ENCODE measurements at places on chromosomes 6 and 20. TPM values are rescaled to one million over a fixed set of nuclear protein-coding genes. Genes with fewer than 3 reads are reported as not detected.

The BANF2 gene
- not detected for polyA plus RNA-seq

The HLA-DQB2 gene
- polyA plus RNA-seq = not detected

The CLPSL1 gene
- polyA plus RNA-seq = not detected

The CCN5 gene
- polyA plus RNA-seq = 137 TPM

The CD40 gene
- polyA plus RNA-seq = 8.6 TPM

The NMBR gene
- polyA plus RNA-seq = not detected

The COL21A1 gene
- polyA plus RNA-seq = 67.0 TPM

The LY6G6D gene
- polyA plus RNA-seq = not detected

The SLC22A16 gene
- 0.38 TPM for polyA plus RNA-seq

The PLG gene
- not detected for polyA plus RNA-seq

The SLC25A27 gene
- 71.9 TPM for polyA plus RNA-seq

The E2F1 gene
- 1.6 TPM for polyA plus RNA-seq

The FAXC gene
- 7.3 TPM for polyA plus RNA-seq

DNA sequence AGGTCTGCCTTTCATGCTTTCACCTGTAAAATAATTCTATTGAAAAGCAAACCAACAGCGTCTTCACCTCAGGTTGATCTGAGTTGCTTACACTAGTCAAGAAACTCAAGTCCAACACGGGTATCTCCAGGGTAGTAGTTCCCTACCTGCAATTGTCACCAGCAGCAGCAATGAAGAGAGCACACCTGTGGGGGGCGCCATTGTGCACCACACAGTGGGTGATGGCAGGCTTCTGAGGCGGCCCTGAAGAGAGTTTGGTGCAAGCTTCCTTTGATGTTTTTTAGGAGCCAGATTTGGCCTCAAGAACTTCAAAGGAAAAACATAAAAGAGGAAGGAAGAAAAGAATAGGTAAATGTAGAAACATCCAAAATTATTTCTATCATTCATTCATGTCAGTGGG, 45.1 kb downstream of the KIAA0319 start:
- no peak for DNase-seq

GRCh38 chr6:159125951-159126352, 43.2 kb upstream of the FNDC1 start:
- DNase-seq = no peak

DNA sequence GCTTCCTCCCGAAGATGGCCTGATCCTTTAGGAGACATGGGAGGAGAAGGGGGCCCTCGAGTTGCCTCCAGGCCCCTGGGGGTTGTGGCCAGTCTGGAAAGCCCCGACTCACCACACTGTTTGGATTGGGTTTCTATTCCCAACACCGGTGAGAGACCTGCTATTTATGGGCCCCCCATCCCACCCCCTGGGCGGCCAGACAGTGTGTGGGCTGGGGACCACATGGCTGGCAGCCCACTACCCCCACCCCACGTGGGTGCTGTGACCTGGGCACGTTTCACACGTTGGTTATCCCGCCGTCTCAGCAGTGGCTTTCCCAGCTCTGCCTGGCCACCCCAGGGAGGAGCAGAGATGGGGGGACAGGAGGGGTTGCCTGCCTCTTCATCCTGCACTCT, 116.1 kb downstream of the VEGFA start:
- no peak for DNase-seq

DNA sequence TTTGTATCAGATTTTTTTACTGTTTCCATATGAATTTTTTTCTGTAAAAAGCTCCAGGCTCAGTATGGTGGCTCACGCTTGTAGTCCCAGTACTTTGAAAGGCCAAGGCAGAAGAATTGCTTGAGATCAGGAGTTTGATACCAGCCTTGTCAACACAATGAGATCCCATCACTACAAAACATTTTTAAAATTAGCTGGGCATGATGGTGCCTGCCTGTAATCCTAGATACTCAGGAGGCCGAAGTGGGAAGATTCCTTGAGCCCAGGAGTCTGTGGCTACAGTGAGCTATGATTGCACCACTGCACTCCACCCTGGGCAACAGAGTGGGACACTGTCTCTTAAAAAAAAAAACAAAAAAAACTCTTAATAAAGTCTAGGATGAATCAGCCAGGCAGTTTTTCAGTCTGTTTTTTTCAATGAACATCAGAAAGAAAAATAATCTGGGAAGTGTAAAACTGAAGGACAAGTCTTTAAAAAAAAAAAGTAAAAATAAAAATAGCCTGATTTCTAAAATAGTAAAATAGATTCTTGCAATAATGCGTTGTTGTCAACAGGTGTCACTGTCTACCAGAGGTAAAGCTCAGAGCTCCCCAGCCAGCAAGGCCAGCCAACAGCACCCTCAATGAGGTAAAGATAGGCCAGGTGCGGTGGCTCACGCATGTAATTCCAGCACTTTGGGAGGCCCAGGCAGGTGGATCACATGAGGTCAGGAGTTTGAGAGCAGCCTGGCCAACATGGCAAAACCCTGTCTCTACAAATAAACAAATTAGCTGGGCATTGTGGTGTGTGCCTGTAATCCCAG, 9.3 kb upstream of the ATG5 start:
- no peak for DNase-seq

DNA sequence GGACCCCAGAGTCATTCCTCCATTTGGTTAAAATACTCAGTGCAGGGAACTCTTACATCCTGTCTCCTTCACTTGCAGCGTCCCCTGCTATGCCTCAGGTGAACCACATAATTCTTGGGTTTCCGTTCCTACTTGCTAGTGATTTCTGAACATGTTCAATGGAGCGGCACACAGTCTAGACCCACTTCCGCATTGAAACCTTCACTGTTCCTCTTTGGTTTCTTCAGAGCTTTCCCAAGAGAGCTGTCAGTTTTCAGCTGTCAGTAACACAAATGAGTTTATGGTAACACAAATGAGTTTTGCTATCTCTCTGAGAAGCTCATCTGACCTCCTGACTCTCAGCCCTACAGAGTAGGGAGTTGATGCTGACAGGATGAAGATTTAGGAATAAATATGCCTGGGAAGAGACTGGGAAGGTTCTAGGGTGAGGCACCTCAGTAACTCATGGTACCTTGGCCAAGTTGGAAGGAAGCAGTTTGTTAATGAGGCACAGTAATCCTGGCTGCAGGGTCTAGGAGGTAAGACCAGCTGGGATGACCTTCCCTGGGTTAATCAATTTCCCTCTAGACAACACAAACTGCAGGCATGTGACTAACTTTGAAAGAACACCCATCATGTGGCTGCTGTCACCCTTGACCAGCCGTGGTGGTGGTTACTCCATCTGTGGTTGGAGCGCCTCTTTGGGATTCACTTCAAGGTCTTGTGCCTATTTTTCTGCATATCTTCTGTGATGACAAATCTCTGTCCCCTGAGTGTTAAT, 5.4 kb downstream of the SYS1 start:
- no peak for DNase-seq

DNA sequence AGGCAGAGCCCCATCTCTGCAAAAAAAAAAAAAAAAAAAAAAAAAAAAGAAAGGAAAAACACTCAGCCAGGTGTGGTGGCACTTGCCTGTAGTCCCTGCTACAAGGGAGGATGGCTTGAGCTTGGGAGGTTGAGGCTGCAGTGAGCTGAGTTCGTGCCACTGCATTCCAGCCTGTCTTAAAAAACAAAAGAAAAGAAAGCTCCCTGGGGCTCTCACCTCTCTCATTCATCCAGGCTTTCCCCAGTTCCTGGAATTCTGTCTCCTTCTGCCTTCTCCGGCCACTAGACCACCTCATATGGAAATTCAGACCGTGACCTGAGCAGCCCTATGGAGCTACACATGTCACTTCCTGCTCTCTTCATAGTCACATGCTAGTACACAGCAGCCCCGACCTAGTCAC, 101.1 kb upstream of the TAB2 start:
- DNase-seq = no peak

- DNase-seq = peak; percentile 78
Measured at GRCh38 chr20:48750941-48751635, 76.7 kb downstream of the PREX1 start.

- no peak for DNase-seq
Measured at GRCh38 chr6:158069800-158070195, 88.1 kb downstream of the SYNJ2 start.

GRCh38 chr6:152146385-152146784, 338.9 kb downstream of the ESR1 start:
- DNase-seq = no peak

GRCh38 chr6:84422380-84422968, 195.0 kb upstream of the CEP162 start:
- peak; percentile 68 for DNase-seq

DNA sequence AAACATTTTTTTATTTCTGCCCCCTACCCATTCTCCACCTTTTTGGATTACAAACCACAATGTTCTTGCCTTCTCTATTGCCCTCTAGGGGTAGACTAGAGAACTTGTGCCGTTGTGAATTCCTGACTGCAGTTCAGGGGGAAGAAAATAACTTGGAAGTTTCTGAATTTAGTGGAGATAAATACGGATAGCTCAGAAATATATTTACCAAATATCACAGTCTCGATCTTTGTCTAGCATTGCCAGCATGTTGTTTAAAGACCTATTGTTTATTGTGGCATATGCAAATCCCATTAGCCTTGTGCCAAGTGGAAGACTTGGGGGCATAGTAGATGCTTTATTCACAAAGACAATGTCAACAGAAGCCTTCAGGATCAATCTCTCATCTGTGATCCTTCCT, 154.1 kb upstream of the MMS22L start:
- no peak for DNase-seq

- DNase-seq = no peak
Measured at GRCh38 chr6:82370788-82371187, 7.2 kb downstream of the TPBG start.

DNA sequence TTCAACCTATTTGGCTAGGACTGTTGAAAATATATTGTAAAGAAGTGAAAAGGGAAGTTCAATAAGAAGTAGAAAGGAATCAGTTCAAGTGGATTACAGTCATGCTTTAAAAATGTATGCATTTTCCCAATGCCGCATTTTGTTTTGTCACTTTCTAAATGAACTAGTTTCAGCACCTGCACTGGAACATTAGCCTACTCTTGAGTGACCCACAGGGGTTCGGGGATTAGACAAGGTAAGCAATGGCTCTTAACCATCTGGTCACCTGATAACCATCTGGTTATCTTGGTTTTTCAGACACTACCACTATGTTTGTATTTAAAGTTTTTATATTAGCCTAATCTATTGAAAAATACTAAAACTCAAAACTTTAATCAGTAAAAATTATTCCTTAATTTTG, 97.6 kb downstream of the CD164 start:
- no peak for DNase-seq

GRCh38 chr6:47206626-47207025, 103.1 kb downstream of the TNFRSF21 start:
- DNase-seq = no peak

- DNase-seq = no peak
Measured at GRCh38 chr6:90271831-90272230, 24.8 kb downstream of the BACH2 start.

DNA sequence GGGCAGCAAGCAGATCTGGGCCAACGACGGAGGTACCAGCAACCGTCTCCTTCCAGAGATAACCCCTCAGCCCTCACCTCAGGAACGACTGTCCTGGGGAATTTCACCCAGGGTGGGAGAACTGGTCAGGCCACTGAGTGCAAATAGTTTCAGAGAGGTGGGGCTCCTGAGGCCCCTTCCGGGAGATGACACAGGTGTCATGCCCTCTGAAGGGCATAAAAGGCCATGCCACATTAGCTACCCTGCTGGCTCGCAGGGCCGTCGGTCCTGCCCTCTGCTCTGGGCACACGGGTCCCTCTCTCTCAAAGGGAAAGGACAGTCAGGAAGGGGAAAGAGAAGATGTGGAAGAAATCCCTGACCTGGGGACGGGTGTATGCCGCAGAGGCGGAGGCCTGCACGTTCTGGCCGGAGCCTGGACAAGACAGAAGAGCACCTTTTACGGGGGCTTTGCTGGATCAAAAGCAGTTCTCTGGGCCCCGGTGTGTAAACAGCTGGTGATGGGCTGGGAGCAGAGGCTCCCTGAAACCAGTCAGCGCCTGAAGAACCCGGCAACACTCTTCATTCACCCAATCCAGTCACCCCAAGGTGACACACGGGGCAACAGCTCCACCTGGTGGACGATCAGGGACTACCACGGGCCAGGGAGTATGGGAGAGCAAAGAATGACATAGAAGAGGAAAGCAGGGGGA, 6.4 kb upstream of the TAF8 start:
- peak; percentile 91 for DNase-seq

DNA sequence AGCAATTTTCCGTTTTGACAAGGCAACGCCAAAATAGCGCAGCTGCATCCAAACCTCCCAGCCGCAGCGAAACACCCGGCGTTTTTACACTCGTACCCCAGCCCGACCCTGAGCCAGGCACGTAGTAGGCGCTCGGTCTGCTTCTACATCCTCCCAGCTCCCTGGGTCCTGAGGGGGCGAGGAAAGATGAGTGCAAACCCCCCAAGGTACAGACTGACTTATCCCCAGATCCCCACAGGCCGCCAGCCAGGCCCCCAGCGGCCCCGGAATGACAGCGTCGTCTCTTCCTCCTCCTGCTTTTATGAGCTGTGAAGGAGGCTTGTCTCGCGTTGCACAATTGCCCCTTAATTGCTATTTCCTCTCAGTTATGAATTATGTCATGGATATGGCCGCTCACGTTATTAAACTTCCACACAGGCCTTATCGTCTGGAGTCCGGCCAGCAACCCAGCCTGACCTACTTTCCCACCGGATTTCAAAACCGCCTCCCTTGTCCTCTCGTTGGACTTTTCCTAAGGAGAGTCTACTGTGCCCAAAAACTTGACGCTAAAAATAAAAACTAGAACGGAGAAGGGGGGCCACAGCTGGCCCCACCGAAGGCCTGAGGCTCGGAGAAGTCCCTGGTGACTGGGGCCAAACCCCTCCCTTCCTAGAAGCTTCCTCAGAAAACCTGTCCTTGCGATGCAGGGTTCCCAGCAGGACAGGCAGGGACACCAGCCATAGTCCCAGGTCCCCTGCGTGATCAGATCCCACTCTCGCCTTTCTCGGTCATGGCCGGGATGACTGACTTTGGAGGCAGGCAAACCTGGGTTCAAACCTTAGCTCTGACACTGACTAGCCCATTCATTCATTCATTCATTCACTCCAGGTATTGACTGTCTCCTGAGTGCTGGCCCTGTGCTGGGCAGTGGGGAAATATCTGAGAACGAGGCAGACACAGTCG, 130.9 kb upstream of the PTPN1 start:
- peak; percentile 94 for DNase-seq

GRCh38 chr6:38847497-38847896, 132.4 kb downstream of the DNAH8 start:
- DNase-seq = no peak

GRCh38 chr6:147900247-147900830, 391.8 kb downstream of the SAMD5 start:
- DNase-seq = no peak

- DNase-seq = no peak
Measured at GRCh38 chr6:21922086-21922485, 328.5 kb downstream of the SOX4 start.

DNA sequence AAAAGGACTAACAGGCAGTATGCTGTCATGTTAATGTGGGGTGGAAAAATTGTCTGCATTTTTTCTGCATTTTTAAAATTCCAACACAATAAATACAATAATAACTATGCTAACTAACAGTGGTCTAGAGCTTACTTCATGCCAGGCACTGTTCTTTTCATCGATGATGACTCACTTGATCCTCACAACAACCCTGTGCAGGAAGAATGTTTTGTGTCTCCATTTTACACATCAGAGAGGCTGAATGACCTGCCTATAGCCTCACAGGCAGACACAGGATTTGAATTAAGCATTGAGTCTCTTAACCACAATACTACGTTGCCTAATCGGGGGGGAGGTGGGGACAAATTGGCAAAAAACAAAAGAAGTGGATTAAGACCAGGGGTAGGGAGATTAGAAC, 26.9 kb upstream of the FANCE start:
- no peak for DNase-seq

GRCh38 chr6:79964607-79965081, 17.3 kb upstream of the ELOVL4 start:
- no peak for DNase-seq
